CD4-positive, alpha-beta T cell treated with Interleukin-4 for 1 hour (primary cell): ENCODE measurements at places on chromosomes 6 and 20.
A peak's percentile ranks its signal among the peaks of the same experiment; 100 is the strongest.

GRCh38 chr20:5267092-5267491 is 49.7 kb downstream of the PROKR2 start:
- no peak for DNase-seq

DNA sequence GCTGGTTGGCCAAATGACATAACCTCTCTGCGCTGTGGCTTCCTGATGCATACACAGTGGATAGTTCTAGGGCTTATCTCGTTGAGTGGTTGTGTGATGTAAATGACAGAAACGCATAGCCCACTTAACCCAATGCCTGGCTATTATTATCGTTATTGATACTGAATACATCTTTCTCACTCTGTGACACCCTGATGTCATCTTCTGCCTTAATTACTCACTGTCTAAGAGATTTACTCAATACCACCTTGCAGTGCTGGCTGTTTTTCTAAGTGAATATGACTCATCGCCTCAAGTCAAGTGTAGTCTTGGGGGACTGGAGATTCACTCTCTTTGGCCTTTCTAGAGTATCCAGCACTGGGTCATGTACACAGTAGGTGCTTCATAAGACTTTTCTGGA is 73.6 kb downstream of the NDUFAF5 start:
- no peak for DNase-seq

DNA sequence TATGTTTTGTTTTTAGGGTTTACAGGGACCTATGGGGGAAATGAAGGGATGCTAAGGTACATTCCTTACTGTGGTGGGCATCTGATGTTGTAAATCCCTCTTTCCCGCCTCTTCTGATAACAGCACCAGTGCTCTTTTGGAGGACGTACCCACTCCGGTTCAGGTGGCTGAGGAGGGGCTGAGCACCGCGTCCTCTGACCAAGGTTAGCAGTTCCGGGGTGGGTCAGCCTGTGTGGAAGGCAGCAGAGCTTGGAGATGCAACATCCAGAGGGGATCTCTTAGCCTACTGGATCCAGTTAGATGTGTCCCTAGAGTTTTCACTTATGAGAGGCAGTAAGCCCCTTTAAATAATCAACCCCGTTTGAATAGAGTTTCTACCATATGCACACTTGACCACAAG is 135.3 kb upstream of the KCNG1 start:
- no peak for DNase-seq

GRCh38 chr6:158798311-158798710 is 20.9 kb downstream of the EZR start:
- DNase-seq = no peak

DNA sequence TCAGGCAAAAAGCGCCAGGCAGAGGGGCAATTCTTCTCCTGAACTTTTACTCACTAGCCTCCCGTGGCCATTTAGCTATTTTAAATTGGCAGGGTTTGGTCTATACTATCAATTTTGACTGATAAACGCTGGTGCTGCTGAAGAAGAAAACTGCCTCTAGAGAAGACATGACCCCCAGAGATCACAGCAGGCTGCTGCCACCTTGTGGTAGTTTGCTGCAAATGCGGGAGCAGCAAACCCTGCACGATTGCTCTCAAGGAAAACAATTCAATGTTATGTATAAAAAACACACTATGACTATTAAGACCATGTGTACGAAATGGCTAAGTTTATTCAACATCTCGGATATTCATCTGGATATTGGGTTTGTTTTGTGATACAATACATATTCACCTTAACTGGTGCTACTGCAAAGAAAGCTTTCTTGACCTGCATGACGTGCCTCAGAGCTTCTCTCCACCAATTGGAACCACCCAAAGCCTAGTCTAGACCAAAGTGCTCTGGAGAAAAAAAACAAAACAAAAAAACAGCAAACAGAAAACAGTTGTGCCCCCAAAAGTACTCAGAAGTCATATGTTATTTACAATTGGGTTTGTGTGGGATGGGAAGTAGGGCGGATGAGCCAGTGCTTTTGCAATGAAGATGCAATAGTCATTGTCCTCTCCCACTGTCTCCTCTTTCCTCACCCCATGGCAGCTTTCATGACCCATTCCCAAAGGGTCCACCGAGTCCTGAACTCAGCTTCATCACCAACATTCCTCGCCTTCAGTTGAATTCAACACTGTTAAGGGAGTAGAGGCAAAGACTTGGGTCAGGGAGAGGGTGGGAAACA is 19.6 kb upstream of the IL17F start:
- DNase-seq = peak; percentile 68

DNA sequence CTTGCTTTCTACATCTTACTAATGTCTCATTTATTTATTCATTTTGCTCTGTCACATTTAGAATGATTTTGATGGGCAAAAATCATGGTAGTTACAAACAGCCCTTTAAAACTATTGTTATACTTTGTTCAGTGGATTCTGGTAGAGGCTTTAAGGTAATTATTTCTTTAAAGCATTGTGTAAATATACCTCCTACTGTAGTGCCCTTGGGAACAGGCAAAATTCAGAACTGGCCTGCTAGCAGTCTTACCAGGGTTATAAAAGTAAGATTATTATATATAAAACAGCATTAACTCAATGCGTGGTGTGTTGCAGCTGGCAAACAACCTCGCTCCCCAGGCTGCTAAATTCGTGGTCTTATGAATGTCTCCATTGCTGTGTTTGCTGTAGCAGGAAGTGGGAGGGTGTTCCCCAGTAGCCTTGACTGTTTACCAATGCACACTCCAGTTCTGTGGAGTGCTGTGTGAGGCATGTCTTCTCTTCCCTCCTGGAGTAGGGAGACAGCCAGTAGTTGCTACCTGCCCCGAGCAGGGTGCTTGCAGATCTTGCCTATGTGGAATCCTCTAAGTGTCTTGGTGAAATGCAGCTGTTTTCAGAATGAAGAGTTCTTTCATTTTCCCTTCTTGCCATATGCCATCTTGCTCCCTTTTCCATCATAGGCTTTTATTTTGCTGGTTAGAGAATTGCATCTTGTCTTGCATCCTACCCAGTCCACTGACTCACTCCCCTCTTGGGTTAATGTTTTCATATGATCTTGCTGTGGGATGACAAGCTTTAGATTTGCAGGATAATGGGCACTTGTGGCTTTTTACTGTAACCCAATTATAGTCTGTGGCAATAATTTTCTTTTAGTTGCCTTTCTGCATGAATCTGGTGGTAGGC is 45.3 kb downstream of the IGF2R start:
- DNase-seq = peak; percentile 36

DNA sequence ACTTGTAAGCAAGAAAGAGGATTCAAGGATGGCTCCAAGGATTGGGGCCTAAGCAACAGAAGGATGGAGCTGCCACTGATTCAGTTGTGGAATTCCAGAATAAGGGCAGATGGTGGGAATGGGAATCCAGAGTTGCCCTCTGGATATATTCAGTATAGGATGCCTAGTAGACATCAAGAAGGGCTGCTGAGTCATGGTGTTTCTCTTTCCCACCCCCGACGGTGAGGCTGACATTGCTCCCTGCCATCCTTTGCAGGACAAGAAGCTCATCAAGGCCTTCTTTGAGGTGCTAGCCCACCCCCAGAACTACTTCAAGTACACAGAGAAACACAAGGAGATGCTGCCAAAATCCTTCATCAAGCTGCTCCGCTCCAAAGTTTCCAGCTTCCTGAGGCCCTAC is 11.2 kb upstream of the ZNF76 start:
- no peak for DNase-seq

GRCh38 chr6:63573899-63574553 is 1.7 kb downstream of the LOC128125822 start:
- peak; percentile 73 for DNase-seq
